Activated gamma-delta T cell treated with anti-CD3 and anti-CD28 coated beads, Interleukin-2, amount 50 U/mL, for 16 hours (primary cell): ENCODE measurements at places on chromosomes 2 and 18.

- no peak for DNase-seq
Observed at GRCh38 chr2:16207151-16207550, 266.8 kb downstream of the MYCN start.

DNA sequence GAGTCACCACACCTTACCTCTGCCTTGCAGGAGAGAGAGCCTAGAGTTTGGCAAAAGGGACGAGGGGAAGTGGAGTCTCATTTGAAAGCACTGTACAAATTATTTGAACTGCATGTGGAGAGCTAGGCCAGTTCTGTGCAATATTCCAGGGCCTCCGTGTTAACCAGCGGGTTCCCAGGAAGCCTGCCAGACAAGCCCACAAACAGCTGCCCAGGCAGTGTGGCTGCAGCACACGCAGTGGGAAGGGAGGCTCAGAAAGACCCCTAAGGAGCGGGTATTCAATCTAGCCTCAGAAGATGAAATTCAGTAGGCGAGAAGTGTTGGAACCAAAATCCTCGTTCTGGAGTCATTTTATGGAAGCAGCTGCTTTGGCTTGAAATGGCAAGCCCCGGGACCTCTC lies 30.7 kb downstream of the CNGA3 start:
- no peak for DNase-seq

- peak; percentile 13 for DNase-seq
Observed at GRCh38 chr2:70523996-70524965, 29.3 kb downstream of the TGFA start.

- no peak for DNase-seq
Observed at GRCh38 chr2:199428291-199428690, 29.4 kb downstream of the SATB2 start.
